Fibroblast of skin of scalp (primary cell): ENCODE measurements at places on chromosomes 1 and 21.

DNA sequence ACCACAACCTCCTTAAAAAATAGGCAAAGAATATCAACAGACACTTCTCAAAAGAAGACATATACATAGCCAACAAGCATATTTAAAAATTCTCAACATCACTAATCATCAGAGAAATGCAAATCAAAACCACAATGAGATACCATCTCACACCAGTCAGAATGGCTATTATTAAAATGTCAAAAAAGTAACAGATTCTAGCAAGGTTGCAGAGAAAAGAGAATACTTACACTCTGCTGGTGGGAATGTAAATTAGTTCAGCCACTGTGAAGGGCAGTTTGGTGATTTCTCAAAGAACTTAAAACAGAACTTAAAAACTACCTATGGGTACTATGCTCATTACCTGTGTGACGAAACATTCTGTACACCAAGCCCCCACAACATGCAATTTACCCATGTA is 20.7 kb downstream of the CD1B start:
- DNase-seq, result no peak

DNA sequence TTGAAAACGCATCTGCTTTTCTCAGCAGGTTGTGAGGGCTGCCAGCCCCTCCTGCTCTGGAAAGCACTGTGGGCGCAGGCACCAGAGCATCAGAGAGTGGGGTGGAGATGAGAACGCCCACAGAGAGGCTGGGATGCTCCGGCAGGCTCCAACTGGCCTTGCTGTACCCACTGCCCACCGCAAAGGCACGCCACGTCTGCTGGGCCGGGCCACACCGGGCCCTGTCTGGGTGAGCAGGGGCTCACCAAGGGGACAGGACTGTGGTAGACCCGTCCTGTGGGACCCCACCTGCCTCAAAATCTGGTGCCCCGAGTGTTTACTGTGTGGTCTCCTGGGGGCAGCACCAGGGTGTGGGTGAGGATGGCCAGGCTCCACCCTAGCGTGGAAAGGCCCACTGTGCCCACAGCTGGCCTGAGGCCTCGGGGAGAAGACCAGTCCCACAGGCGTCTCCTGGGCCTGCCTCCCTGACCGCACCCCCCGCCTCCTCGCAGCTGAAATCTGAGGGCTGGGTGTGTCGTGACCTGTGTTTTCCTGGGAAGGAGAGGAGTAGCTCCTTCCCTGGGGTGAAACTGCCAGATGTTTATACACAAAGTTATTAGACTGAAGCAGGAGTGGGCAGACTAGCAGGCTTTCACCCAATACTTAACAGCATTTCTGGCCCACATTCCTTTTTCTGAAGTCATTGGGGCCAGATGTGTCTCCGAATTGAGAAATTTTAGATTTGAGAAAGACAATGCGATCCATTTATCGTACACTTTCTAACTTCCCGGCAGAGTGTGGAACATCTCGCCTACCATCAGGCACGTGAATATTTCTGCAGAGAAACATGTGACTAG is 53.8 kb downstream of the STUM start:
- DNase-seq, result peak; percentile 69

GRCh38 chr1:17342014-17342441 is 30.0 kb upstream of the PADI6 start:
- no peak for DNase-seq

DNA sequence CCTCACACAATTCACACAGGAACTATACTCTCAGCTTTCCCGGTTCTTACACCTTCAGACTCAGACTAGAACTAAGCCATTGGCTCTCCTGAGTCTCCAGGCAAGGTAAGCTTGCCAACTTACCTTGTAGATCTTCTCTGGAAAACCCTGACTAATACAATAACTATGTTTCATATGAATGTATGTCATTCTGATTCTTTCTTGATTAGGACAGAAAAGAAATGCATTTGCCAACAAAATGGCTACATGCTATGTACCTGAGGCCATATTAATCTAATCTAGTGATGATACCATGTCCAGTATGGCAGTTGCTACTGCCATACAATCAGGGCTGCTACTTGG is 9.8 kb upstream of the ZSWIM5 start:
- DNase-seq, result no peak

- DNase-seq, result peak; percentile 7
Observed at GRCh38 chr1:100036718-100037655, 67.2 kb downstream of the SLC35A3 start.

DNA sequence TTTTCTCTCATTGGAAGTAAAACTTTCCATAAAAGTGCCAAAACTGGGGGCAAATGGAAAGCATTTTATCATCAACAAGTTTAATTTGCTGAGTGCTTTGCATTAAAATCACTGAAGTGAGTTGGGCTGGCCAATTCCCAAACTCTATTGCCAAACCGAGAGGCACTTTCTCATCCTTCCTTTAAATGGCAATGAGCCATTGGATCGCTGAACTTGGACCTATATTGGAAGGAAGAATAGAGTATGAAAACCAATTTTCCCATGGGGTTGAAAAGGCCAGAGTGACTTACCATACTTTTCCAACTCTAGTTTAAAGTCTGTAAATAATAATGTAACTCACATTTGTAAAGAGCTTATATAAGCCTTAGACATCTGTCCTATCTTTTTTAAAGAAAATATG is 189.1 kb upstream of the C1orf87 start:
- DNase-seq, result no peak

GRCh38 chr21:19018529-19018928 is 614.9 kb upstream of the TMPRSS15 start:
- DNase-seq, result no peak

- peak; percentile 67 for DNase-seq
Observed at GRCh38 chr1:16048573-16049189, 5.1 kb downstream of the CLCNKB start.

- DNase-seq, result no peak
Observed at GRCh38 chr1:58714544-58714943, 14.7 kb upstream of the MYSM1 start.

DNA sequence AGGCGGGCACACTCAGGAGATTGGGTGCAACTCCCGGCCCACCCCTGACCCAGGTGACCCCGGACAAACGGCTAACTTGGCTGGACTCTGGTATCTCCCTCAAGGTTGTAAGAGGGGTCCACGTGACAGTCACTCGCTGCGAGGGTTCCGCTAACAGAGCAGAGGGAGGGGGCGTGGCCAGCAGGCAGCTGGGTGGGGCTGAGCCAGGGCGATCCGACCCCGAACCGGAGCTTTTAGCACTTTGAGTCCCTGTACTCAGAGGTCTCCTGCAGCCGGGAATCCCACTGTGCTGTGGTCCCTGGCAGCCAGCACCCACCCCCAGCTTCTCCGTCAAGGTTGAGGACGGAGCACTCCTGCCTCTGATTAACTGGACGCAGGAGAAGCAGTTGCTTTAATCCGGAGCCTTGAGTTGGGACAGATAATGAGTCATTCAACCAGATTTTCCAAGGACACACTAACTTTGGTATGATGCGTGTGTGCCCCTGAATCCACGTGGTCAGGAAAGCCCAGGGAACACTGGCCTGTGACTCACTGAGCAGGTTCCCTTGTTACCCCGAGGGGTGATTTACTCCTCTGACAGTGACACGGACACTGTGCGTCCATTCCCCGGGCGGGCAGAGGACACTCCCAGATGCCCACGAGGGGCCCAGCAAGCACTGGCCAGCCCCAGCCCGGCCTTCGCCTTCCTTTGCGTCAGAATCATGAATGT is 16.8 kb downstream of the TRPM2 start:
- peak; percentile 7 for DNase-seq

DNA sequence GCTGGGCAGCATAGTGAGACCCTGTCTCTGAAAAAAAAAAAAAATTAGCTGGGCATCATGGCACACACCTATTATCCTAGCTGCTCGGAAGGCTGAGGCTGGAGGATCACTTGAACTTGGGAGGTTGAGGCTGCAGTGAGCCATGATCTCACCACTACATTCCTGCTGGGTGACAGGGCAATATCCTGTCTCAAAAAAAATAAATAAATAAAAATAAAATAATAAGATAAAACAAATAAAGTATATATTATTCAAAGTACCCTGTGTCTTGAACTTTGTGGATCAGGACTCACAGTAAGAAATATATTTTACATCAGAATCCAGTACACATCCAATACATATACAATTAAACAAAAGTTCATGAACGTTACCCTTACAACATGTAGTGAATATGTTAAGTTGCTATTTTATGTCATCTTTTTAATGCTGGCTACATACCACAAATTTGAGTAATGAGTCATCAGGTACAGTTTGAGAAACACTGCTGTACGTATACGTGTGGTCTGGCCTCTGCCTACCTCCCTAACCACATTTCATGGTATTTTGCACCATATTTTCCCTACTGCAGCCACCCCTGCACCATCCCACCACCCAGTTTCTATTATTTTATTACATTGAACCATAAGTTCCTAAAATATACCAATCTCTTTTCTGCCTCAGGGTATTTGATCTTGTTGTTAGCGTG is 4.4 kb downstream of the NME7 start:
- peak; percentile 86 for DNase-seq

GRCh38 chr1:7580923-7581753 is 190.0 kb upstream of the VAMP3 start:
- DNase-seq, result peak; percentile 58

GRCh38 chr21:45316871-45317397 is 29.2 kb upstream of the POFUT2 start:
- no peak for DNase-seq

GRCh38 chr1:8283058-8283884 is 34.6 kb upstream of the SLC45A1 start:
- no peak for DNase-seq

DNA sequence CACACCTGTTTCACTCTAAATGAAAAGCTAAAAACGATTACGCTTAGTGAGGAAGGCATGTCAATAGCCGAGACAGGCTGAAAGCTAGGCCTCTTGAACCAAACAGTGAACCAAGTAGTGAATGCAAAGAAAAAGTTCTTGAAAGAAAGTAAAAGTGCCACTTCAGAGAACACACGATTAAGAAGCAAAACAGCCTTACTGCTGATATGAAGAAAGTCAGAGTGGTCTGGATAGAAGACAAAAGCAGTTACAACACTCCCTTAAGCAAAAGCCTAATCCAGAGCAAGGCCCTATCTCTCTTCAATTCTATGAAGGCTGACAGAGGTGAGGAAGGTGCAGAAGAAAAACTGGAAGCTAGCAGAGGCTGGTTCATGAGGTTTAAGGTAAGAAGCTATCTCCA is 130.7 kb downstream of the SIPA1L2 start:
- no peak for DNase-seq
